ENCODE measurements at places on chromosomes 13 and 19. TPM values are rescaled to one million over a fixed set of nuclear protein-coding genes. Genes with fewer than 3 reads are reported as not detected.

GRCh38 chr13:106348075-106348840 is 187.2 kb downstream of the EFNB2 start:
- no peak for DNase-seq

DNA sequence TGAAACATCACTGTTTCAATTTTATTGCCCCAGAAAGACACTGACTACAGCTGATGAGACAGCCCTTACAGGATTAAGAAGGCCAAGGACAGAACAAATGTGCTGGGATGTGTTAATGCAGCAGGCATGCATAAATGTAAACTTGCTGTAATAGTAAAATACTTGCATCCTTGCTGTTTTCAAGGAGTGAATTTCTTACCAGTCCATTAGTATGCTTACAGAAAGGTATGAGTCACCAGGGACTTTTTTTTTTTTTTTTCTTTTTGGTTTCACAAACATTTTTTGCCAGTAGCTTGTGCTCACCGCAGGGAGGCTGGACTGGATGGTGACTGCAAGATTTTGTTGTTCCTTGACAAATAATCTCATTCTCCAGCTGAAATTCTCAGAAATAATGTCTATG is 55.1 kb downstream of the GPR180 start:
- DNase-seq = no peak

GRCh38 chr19:16208064-16208759 is 10.5 kb downstream of the AP1M1 start:
- no peak for DNase-seq

Gene PMIS2
- polyA plus RNA-seq = not detected

DNA sequence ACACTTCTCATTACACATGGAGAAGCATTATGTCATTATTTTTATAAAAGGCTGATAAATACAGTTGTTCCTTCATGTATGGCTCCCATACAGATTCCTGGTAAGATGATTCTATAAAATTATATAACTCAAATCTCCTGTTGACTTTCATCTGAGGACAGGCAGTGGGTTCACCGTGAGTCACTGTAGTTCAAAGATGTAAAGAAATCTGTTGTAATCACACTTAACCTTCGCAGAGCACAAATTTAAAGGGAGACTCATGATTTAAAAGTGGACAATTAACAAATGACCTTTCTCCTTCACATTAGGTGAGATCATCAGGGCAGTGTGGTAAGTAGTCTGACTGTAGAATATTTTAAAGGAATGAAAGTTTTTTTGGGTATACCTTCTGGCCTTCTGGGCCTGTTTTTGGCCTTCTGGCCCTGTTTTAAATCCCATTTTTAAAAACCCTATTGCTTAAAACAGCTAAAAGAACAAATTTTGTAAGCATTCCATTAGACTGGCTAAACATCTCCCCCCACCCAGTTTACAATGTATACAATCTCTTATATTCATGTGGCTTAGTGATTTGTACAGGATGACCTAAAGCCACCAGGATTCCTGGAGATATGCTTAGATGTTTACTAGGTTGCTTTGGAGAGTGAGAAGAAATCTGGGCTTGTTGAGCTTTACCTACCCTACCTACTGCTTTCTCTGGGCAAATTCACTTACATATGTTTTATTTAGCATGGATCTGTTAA is 171.2 kb downstream of the ITGBL1 start:
- DNase-seq = no peak

Data from renal cortex interstitium (tissue), 15 donors.